ENCODE measurements at places on chromosomes 3 and 15.

DNA sequence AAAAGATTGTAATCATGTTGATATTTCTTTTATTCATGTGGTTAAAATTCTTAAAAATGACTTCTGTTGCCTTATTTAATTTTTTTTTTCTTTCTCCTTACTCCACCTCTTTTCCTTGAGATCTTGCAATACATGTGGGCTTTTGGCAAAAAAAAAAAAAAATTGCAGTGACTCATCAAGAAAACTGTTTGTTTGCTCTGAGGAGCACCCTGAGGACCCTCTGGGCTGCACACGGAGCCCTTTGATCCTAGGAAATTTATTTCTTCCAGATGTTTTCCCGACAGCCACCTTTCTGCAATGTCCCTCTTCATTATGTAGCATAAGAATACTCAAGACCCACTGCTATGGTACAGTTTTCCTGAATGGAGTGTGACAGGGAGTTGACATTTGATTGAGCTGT is 371.7 kb downstream of the ZBTB20 start:
- no peak for DNase-seq

GRCh38 chr3:196987022-196987421 is 18.4 kb upstream of the PIGZ start:
- DNase-seq = no peak

DNA sequence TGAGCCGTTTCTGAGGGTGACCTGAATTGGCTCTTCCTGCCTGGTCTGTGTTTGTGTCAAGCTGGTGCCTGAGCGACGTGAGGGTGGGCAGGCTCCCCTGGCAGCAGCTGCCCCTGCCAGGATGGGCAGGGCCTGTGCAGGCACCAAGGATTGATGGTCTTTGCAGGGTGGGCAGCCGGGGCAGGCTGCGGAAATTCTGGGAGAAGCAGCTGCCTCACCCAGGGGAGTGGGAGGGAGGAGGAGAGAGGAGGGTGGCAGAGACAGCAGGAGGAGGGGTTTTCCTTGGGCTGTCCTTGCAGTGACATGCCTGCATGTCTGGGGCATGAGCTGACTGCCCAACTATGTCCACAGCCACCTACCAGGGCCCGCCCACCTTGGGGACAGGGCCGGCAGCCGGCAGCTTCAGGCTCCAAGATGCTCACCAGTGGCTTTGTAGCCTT is 27.9 kb upstream of the SLC6A6 start:
- DNase-seq = no peak

- no peak for DNase-seq
Observed at GRCh38 chr3:148054999-148055398, 642.7 kb upstream of the AGTR1 start.

DNA sequence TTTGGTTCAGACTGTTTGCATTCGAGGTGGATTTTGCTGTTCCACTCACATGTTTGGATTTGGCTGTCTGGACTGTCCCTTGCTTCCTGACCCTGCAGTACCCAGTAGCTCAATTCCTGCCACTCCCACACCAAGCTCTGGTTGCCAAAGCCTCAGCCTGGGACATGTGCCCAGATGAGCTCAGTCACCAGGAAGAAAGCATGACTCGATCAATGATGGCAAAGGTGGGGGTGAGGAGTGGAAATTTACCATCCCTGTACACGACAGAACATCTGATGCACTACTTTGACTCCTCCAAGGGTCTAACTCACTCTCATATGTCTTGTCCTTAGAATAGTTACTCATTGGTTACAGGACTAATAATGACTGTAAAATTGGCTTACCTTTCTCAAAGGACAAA is 45.2 kb downstream of the ZNF385D start:
- DNase-seq = no peak

DNA sequence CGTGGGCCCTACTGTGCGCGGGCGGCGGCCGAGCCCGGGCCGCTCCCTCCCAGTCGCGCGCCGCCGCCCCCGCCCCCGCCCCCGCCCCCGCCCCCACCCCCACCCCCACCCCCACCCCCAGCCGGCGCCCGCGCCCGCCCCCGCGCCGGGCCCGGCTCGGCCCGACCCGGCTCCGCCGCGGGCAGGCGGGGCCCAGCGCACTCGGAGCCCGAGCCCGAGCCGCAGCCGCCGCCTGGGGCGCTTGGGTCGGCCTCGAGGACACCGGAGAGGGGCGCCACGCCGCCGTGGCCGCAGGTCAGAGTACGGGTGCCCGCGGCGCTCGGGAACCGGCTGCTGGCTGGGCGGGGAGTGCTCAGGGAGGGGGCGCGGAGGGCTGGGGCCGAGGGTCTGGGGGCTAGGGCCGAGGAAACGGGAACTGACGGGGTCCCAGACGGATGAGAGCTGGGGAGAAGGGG is 1.1 kb upstream of the PPARG start:
- DNase-seq = no peak

DNA sequence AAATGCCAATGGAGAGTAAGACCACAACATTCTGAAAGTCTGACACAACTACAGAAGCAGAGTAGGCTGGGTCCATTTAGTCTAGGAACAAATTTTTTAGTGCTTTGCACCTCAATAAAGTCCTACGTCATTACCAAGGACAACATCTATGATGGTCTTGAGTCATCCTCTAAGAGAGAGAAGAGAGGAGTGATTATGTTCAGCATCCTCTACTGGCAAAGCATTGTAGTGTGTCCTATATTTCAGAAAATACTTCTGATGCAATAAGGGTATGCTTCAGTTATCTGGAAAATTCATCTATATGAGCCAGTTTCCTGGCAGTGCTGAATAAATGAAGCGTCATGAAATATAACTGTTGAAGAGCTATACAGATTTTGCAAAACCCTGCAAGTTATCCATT is 95.6 kb downstream of the P2RY1 start:
- DNase-seq = no peak

- DNase-seq = no peak
Observed at GRCh38 chr3:160140756-160141155, 84.5 kb upstream of the C3orf80 start.

- DNase-seq = no peak
Observed at GRCh38 chr3:182969277-182969676, 11.1 kb downstream of the DCUN1D1 start.

DNA sequence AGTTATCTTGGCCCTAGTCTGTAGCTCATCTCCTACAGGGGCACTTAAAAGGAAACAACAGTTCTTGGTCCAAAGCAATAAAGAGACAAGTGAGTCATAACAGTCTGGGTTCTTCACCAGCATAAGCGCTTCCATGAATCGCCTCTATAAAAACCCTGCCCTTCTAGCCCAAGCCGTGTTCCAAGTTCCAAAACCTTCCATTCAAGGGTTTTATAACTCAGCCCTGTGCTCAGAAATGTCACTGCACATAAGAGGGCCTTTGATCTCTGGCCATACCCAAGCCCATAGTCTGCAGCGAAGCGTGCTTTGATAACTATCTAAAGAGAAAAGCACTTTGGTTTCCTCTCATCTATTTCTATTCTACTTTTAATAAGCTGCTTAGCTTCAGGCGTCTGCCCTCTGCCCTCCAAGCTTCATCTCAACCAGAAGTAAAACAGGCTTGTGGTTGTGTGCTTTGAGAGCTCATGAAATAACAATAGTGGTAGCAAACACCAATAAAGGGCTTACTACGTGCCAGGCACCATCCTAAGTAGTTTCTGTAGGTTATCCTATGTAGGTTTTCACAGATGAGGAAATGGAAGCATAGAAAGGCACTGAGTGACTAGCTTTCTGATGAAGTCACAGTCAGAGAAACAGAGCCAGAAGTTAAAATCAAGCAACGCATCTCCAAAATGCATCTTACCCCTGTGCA is 64.0 kb upstream of the AKAP13 start:
- no peak for DNase-seq

- DNase-seq = no peak
Observed at GRCh38 chr3:133561679-133562078, 11.8 kb upstream of the CDV3 start.

GRCh38 chr3:127096256-127097071 is 96.5 kb upstream of the PRR23E start:
- DNase-seq = no peak

- DNase-seq = no peak
Observed at GRCh38 chr15:54722342-54722986, 474.3 kb downstream of the RSL24D1 start.

- no peak for DNase-seq
Observed at GRCh38 chr3:105466072-105466471, 99.4 kb downstream of the ALCAM start.

GRCh38 chr3:169173231-169173630 is 490.3 kb downstream of the MECOM start:
- no peak for DNase-seq

DNA sequence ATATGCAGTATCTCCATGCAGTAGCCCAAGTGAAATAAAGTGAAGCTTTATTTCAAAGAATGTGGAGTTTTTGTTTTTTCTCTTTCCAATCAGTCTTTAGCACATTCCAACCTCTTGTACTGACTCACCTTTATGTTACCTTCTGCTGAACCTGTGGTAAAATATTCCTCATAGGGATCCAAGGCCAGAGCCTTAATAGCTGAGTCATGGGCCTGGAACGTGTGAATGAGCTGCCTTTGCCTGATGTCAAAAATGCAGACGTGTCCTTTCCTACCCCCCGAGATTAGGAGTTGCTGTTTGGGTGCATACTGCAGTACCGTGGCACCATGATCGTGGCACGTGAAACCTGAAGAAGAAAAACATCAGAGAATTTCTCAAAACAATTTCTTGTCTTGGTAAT is 108.5 kb downstream of the GLDN start:
- DNase-seq = no peak

DNA sequence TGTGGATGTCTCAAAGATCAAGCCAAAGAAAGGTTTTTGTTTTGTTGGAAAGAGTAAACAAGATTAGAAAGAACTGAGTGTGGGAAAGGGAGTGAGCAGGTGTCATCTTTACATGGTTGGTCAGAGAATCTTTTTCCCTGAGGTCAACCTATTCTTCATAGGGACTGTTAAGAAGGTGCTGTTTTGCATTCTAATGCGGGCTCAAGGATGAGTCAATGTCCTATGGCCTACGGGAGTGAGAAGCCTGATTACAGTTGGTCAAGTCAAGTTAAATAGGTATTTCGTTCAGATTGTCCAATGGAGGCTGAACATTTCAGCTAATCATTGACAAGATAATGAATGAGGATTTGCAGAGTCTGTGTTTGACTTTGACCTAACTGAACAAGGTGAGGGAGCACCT is 491.2 kb upstream of the PDZRN3 start:
- DNase-seq = no peak

DNA sequence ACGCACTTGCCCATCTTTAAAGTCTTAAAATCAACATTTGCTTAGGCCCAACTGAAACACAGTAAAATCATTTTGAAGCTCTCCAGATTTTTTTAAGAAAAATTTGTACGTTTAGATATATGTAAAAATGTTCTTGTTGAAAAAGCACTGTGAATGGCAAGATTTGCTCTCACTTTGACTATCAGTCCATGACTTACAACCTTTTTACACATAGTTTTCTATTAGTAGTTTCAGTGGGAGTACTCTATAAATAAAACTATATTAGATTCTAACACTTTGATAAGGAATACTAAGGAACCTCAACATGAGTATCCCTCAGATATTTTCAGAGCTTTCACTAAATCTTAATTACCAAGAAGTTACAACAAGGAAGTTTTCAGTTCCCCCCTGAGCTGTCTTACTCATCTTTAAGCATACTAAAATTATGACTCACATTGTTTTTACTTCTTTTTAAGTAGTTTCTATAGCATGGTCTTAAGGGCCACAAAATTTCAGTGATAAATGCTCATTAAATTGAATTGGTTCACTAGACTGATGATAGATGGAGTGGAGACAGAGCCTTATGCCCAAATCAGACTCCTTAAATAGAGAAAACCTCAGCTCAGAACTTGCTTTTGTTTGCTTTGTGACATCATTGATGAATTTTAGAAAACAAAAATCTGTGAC is 31.6 kb upstream of the RAP2B start:
- no peak for DNase-seq

DNA sequence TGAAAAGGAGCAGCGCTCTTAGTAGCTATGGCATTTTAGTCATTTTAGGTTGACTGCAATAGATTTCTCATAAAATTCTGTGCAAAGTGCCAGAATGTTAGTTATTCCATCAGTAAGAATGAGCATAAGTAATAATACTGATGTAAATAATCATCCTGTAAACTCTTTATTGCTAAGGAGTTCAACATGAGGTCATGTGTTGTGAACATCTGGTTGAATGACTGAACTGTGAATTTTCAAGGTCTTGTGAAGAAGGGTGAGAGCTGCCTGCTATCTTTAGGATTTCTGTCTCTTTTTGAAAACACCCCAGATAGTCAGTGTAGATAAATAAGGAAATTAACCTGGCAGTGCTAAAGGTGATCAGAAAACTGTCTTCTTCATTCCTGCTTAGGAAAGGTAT is 333.4 kb upstream of the TBC1D5 start:
- DNase-seq = no peak

DNA sequence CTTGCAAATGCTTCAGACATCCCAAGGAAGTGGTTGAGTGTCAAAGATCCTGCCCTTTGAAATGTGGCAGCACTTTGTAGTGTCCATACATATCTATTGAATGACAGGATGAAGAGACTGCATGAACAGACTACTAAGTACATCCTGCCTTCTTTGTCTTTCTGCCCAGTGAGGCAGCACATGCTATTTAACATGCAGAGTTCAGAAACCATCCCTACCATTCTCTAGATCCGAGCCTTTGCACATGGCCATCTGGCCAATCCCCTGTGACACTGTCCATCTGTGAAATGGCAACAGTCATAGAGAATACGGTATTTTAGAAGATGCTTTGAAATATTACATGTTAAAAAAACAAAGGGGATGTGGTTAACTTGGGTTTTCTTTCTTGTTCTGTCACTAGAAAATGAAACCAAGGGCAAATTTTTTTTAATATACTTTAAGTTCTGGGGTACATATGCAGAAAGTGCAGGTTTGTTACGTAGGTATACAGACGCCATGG is 519.6 kb downstream of the NTRK3 start:
- no peak for DNase-seq

GRCh38 chr3:20576228-20576627 is 390.2 kb upstream of the SGO1 start:
- DNase-seq = no peak

DNA sequence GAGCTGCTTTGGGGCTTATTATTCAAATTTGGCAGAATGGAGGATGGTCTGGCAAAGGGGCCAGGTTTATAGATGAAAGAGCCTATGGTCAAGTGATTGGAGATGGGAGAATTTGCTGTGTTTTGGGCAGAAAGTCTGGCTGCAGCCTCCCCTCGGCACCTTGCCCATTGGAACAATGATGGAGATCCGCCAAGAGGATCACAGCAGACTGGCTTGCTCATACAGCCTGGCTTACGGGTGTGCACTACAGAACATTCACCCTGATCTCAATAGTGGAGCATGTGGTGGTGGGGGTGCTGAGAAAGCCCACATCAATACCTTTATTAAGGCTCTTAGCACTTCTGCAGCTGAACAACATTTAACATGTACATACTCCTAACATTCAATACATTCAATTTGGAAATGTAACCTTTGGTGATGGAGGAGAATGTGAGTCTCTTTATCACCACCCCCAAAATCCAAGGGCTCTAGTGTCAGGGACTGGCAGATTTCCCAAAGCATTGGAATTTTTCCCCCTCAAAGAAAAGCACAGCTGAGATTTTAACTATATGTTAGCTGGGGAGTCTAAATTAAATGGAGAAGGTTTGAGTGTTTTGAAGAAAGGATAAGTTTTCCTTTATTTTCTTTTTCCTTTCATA is 118.4 kb upstream of the TMC3 start:
- DNase-seq = no peak
